GM23248 (cell line): ENCODE measurements at places on chromosomes 4 and X. TPM values are rescaled to one million over a fixed set of nuclear protein-coding genes. Genes with fewer than 3 reads are reported as not detected.

GRCh38 chr4:93409035-93409434, 419.5 kb upstream of the ATOH1 start:
- no peak for DNase-seq

DNA sequence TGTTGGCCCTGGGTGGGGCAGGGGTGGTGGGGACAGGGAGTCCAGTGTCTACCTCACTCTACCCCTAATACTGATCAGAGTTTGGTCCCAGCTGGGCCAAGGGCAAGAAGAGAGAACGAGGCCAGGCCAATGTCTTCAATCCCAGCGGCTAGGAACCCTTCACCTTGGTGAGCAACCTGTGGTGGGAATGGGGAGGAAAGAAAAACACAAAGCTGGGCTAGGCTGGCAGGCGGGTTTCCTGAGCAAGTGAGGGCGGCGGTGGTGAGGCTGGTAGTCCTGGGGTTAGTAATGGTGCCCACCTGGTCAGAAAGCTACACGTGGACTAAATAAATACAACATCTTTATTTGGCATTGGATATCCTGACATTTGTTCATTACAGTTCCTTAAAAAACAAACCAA, 5.6 kb downstream of the PQBP1 start:
- no peak for DNase-seq

GRCh38 chrX:33211356-33212260, at the start of gene DMD:
Gene DMD, minus strand, starts transcription at chrX:33211549. Its CDS starts 237 bp downstream, at chrX:33211312.
- DNase-seq, result no peak

- DNase-seq, result no peak
These were observed 355.0 kb upstream of the EMCN start for GRCh38 chr4:100872811-100873210.

GRCh38 chr4:77994194-77994721, 62.9 kb upstream of the FRAS1 start:
- peak; percentile 79 for DNase-seq

Gene CXCL11
- not detected in 2 replicates for polyA plus RNA-seq
